ENCODE measurements at places on chromosomes 4 and X.

- DNase-seq, result no peak
Measured at GRCh38 chr4:60814549-60814948, 385.6 kb upstream of the ADGRL3 start.

DNA sequence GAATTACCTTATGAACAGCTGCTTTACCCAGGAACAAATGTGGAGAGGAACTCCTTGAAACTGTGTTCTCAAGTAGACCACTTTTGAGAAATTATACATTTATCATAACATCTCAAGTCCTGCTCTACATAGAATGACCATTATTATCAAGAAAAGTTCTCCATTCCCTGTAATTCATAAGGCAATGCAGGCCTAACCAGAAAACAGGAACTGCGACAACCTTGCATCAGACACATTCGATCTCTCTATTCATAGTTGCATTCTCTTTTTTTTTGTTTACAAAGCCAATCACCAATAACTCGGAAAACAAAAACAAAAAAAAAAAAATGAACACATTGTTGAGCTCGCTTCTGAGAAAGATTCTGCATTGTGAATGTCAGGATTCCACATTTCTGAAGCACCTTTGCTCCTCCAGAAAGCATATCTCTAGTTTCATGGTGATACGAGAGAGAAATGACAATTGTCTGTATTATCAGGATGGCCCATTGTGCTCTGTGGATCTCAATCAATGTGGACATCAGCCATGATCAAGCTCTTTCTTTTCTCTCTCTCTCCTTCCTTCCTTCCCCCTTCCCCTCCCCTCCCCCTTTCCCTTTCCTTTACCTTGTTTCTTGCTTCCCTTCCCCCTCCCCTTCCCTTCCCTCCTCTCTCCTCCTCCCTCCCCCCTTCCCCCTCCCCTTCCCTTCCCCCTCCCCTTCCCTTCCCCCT lies 32.4 kb upstream of the CD99 start:
- DNase-seq, result no peak

GRCh38 chrX:151974336-151975227 lies at the start of gene GABRE:
Gene GABRE, minus strand, starts transcription at chrX:151974676. Its CDS starts 51 bp downstream, at chrX:151974625.
- DNase-seq, result no peak

- no peak for DNase-seq
Measured at GRCh38 chrX:104972737-104973136, 247.8 kb downstream of the TEX13A start.

- DNase-seq, result no peak
Measured at GRCh38 chr4:11741190-11741652, 312.5 kb upstream of the HS3ST1 start.

GRCh38 chrX:111581086-111581485 lies 69.6 kb downstream of the SERTM2 start:
- DNase-seq, result no peak

DNA sequence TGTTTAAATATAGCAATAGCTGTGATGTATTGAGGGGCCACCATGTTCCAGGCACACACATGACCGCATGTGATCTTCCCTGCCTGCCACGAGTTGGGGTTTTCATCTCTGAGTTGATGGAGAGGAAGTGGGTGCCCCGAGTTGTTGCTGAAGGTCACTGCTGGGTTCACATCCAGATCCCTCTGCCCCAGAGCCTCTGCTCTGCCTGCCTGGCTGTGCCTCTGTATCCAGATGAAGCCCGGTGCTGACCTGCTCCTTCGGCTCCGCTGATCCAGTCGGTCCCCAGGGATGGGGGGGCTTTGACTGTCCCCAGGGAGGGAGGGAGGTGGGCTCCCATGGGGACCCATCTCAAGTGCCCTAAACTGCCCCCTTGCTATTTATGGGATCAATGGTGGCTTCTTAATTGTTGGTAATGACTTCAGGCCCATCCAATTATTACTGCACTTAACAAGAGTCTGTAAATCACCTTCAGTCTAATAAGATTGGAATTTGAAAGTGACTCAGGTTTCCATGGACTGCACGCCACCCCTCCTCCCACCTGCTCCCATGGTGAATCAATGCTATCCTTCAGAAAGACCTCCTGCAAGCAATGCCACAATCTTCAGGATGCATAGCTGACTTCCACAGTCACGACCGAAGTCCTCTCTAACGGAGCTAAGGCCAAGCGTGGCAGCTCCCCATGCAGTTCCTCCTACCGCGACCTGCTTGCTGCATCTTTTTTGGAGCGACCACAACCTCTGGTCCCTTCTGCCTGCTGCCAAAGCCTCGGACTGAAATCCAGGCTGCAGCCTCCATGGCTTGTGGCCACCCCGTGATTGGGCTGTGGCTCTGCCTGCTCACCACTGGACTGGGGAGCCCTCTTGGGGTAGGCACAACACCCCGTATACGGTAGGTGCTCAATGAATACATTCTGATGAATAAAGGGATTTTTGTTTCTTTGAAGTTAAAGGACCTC lies 73.1 kb downstream of the CPZ start:
- DNase-seq, result no peak

DNA sequence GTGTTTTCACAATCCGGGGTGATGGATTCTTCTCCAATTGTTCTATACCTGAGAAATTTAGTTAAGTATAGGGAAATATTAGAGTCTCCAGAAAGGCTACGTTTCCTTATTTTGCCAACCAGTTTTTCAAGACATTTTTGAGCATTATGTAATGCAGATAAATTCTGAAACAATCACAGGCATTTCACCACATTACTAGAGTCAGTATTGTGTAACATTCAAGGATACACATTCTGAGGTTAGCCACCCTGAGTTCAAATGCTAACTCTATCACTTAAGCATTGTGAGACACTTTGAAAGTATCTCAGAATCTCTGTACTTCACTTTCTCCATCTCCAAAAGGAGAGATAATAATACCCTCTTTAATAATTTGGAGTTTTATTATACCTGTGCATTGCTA lies 10.6 kb downstream of the SULT1B1 start:
- no peak for DNase-seq

DNA sequence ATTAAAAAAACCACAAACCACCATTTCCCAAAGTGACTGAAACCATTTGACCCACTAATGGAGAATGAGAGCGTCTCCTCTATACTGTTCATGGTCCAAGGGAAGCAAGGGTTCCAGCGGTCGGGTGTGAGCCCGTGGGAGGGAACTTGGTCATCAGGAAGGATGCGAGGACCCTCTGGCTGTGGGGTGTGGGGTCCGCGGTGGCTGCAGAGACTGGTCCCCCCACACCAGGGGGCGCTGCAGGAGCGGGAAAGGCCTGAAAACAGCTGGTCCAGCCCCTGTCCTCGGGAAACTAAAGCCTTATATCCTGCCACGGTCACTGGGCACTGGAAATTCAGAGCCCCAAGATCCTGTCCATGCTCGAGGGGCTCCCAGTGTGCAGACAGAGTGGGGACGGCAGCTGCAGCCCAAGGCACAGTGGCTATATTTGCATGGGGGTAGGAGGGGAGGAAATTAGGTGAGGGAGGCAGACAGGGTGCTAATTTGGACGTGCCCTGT lies 4.3 kb downstream of the BLOC1S4 start:
- DNase-seq, result peak; percentile 61

GRCh38 chrX:114272096-114272686 lies 311.7 kb upstream of the HTR2C start:
- no peak for DNase-seq

DNA sequence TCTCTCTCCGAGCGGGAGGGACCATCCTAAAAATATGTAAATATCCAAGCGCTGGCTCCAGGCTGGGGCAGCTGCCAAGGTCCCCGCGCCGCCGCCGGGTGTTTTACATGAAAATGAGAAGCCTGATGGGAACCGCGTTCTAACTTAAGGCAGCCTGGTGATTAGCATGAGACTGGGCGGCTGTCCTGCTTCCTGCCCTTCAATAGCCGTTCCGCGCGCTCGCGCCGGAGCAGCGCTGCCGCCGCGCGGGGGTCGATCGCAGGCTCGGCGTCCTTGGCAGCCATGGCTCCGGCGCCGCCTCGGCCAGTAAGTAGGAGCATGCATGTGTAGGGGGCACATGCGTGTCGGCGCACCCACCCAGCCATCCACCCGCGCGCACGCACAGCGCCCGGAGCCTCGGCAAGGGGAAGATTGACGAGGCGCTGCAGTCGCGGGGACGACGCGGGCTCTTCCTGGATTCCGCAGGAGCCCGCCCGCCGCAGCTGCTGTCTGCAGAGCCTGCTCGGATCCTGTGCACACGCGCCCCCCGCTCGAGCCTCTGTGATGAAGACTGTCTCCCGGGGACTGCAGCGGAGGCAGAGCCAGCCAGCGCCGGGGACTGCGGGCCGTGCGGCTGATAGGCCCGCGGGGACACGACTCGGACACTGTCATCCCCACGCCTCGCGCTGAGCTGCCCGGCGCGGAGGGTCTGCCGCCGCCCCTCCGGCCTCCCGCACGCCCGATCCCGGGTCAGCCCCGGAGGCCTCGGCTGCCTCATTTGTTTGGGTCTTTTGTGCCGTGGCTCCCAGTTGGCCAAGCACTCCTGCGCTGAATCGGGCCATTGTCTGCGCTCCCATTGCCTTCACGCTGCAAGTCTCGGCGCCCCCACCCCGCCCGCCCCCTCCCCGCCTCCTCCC lies 734 bp downstream of the STOX2 start:
- no peak for DNase-seq

GRCh38 chrX:111355523-111356115 lies 56.4 kb downstream of the DCX start:
- DNase-seq, result no peak

- DNase-seq, result peak; percentile 25
Measured at GRCh38 chr4:38310446-38311043, 350.3 kb downstream of the PTTG2 start.

- DNase-seq, result no peak
Measured at GRCh38 chr4:4519297-4519894, 22.5 kb downstream of the STX18 start.

DNA sequence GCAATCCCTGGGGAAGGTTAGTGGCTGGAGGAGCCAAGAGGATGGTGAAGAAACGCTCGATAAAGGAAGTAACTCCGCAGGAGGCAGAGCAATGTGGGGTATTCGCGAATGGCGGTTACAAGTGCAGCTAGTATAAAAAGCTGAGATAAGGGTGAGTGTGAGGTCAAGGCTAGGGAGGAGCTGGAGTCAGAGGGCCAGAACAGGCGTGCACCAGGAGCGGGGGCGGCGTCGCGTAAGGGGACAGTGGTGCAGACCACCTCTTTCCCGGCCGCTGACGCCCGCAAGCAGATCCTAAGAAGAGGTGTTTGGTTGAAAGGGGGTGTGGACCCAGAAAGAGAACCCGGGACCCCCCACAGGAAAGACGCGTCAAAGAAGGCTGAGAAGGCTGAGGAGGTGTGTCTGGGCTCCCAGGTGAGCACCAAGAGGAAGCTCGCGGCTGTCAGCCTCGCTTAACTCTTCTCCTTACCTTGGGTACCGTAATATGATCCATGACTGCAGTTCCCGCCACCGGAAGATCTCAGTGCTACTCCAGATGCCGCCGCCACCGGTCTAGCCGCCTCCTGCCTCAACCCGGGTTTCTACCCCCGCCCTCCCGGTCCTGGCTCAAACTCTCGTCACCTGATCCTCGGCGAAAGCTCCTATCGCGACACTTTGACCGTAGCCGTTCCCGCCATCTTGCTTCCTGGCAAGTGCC lies at the start of gene MTMR8:
Gene MTMR8, minus strand, starts transcription at position 579 of the 694 bp plus-strand sequence. Its CDS starts 89 bp downstream, at position 490.
- peak; percentile 63 for DNase-seq

GRCh38 chrX:152847281-152847680 lies 16.4 kb downstream of the NSDHL start:
- DNase-seq, result no peak

GRCh38 chr4:113636438-113636818 lies 125.1 kb downstream of the CAMK2D start:
- DNase-seq, result no peak

DNA sequence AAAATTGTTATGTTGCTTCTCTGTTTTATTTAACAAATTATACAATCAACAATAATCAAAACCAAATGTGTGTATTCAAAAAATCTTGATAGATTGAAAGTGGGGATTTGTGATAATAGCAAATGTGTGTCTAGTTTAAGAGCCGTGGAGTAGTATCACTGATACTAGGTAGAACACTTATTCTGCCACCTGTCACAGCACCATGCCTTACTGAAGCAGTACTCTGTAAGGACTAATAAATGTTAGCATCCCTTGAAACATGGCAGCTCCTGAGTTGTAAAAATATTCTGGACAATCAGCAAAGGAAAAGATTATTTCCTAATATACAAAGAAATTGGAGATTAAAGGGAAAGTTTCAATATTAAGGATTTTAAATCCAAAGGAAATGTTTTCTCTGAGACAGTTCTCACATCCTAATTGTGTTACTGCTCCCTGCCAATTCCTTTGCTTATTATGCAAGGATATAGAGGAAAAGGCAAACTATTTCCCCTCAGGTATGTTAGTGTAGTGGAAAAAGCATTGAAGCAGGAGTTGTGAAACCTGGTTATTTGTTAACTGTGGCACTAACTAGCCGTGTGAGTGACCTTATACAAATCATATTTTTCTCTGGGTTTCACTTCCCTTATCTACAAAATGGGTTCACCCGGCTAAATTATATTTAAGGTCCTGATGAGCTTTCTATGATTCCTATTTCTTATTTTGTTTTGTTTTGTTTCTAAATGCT lies 303.1 kb downstream of the ARHGAP24 start:
- DNase-seq, result no peak
